ENCODE measurements at places on chromosomes 11 and 22.

- DNase-seq: no peak
Observed at GRCh38 chr11:1389932-1390568, at the start of gene BRSK2. TSS of gene BRSK2 (plus strand) at chr11:1389934. CDS start at chr11:1390285, 351 bp downstream.

DNA sequence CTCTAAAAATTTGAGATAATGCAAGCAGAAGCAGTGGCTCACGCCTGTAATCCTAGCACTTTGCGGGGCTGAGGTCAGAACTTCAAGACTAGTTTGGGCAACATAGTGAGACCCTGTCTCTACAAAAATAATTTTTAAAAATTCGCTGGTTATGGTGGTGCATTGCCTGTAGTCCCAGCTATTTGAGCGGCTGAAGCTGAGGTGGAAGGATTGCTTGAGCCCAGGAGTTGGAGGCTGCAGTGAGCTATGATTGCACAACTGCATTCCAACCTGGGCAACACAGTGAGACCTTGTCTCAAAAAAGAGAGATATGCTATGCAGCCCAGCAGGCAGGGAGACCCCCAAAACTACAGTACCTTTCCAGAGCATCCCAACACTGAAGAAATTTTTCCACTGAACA lies 2.3 kb downstream of the CTSC start:
- no peak for DNase-seq

- DNase-seq: no peak
Observed at GRCh38 chr11:7977232-7977917, 9.8 kb upstream of the EIF3F start.

- no peak for DNase-seq
Observed at GRCh38 chr11:69017951-69018350, 4.9 kb upstream of the MRGPRF start.

- DNase-seq: no peak
Observed at GRCh38 chr11:36450110-36450572, 59.9 kb downstream of the TRAF6 start.

- DNase-seq: no peak
Observed at GRCh38 chr11:122979815-122980595, 1.6 kb downstream of the BSX start.

DNA sequence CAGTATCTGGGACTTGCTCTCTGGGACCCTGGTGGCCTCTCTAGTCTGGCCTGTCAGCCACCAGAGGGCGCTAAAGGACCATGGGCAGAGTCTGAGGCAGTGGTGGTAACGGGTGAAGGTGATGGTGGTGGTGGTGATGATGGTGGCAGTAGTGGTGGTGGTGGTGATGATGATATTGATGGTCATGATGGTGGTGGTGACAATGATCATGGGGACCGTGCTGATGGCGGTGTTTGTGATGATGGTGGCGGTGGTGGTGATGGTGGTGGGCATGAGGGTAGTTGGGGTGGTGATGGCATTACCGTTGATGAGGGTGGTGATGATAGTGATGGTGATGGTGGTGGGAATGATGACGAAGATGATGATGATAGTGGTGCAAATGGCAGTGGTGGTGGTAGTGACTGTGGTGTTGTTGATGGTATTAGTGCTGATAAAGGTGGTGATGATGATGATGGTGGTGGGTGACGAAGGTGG lies 16.0 kb downstream of the TRPM5 start:
- peak; percentile 50 for DNase-seq

- no peak for DNase-seq
Observed at GRCh38 chr22:33056690-33057089, 1.5 kb downstream of the SYN3 start.

- DNase-seq: no peak
Observed at GRCh38 chr11:119085437-119085847, 761 bp downstream of the HMBS start.

GRCh38 chr11:93491973-93492372 lies 51.2 kb downstream of the SMCO4 start:
- no peak for DNase-seq

DNA sequence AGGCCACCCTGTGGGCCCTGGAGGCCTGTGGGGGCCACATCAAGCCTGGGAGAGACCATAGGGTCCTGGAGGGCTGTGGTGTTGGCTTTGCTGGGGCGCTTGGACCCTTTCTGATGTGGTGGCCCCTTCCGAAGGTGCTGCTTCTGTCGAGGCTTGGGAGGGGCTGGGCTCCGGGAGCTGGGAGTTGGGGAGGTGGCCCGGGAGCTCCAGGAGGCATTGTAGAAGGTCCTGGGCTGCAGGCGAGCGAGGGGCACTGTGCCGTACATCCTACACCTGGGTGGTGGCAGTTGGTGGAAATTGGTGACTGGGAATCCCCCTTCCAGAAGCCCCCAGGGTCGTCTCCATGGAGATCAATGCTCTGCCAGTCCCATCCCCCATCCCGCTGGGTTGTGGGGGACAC lies 2.6 kb downstream of the PLA2G3 start:
- DNase-seq: no peak

DNA sequence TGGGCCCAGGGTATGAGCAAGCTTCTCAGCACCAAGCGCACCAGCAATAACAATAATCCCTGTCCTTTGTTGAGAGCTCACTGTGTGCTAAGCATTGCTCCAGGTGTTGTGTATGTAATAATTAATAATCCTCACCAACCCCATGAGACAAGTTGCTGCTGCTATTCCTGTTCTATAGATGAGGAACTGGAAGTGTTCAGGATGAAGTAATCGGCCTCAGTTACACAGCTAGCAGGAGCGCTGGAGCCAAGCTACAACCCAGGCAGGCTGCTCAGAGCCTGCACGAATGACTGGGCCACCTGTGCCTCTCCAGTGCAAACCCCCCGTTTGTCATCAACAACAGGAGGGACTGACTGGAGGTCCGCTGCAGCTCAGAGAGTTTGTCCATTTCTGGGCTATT lies 35.2 kb upstream of the CECR2 start:
- no peak for DNase-seq

GRCh38 chr22:40951795-40952605 lies 822 bp downstream of the RBX1 start:
- no peak for DNase-seq

- DNase-seq: no peak
Observed at GRCh38 chr22:43535741-43536140, 123.9 kb downstream of the MPPED1 start.

- DNase-seq: no peak
Observed at GRCh38 chr11:122721964-122722266, 66.4 kb downstream of the UBASH3B start.

- DNase-seq: no peak
Observed at GRCh38 chr11:63873311-63873710, 34.4 kb downstream of the MARK2 start.

GRCh38 chr11:47552056-47552565 lies 821 bp downstream of the CELF1 start:
- no peak for DNase-seq

DNA sequence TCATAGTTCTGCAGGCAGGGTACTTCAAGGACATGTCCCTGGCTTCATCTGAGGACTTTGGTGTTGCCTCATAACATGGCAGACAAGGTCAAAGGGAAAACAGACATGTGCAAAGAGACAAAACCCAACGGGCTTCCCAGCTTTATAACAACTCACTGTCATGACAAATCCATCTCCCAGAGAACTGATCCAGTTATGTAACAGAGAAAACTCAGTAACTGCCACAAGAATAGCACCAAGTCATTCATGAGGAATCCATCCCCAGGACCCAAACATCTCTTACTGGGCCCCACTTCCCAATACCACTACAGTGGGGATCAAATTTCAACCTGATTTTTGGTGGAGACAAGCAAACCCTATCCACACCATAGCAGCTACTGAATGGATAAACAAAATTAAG lies 13.0 kb downstream of the OR52N4 start:
- no peak for DNase-seq

GRCh38 chr22:40510631-40511364 lies 125.7 kb downstream of the MRTFA start:
- DNase-seq: no peak

GRCh38 chr22:46233231-46233630 lies 16.9 kb downstream of the CDPF1 start:
- peak; percentile 64 for DNase-seq

GRCh38 chr11:1714908-1715885 lies 18.2 kb downstream of the KRTAP5-6 start:
- DNase-seq: no peak

DNA sequence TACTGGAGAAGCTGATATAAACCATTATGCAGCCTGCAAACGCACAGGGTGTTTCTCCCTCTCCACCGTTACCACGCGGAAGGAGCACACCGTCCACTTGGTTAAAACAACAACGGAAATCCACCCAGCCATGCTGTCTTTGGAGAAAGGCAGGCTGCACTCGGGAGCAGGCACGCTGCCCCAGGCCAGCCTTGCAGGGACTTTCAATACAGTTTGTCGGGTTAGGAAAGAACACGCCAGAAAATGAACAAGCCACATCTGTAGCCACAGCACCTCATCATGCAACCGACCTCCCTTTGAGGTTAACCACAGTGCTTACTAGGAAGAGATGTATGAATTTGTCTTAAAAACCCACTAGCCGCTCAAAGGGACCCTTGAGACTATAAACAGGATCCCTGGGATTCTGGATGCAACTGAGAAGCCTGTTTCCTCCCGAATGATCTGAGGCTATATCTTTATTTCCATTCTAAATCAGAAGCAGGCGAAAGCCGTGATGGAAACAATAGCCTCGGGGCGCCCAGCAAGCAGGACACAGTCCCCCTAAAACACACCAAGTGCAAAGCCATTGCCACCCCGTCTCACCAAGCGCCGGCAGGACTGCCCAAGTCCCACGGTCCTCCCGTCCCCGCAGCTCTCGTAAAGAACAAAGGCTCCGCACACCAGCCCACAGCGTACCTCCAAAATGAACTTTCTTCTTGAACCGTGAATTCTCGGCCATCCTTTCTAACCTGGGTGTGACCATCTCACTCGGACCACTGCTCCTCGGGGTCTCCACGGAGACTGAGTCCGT lies 318.9 kb downstream of the CTTN start:
- no peak for DNase-seq

DNA sequence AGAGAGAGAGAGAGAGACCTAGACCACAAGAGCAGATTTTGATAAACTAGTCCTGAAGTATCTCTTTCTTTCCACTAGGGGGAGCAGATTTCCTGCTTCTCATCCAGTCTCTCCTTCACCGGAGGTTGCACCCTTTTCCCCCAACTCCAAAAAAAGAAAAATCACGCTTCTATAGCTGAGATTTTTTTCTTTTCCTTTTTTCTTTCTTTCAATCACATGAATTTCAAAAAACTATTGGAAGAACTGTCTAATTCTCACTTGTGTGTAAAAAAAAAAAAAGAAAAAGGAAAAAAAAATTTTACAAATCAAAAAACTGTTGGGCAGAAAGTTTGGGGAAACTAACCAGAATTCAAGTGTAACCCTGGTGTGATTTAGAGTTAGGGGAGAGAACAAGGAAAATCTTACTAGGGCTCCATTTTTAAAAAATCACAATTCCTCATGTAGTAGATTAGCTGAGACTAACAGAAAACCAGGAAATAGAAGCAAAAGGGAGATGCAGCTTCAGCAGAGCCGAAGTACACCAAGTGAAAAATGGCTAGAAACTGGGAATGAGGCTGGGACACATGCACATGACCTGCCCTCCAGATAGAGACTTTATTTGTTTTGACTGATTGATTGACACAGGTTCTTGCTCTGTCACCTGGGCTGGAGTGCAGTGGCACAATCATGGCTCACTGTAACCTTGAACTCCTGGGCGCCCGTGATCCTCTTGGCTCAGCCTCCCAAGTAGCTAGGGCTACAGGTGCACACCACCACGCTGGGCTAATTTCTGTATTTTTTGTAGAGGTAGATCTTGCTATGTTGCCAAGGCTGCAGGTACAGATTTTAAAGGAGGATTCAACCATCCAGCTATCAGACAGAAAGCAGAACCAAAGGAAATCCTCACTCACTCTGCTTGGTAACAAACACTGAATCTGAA lies 27.1 kb downstream of the SDHD start:
- no peak for DNase-seq

GRCh38 chr11:91164452-91164822 lies 941.6 kb upstream of the CHORDC1 start:
- DNase-seq: no peak

DNA sequence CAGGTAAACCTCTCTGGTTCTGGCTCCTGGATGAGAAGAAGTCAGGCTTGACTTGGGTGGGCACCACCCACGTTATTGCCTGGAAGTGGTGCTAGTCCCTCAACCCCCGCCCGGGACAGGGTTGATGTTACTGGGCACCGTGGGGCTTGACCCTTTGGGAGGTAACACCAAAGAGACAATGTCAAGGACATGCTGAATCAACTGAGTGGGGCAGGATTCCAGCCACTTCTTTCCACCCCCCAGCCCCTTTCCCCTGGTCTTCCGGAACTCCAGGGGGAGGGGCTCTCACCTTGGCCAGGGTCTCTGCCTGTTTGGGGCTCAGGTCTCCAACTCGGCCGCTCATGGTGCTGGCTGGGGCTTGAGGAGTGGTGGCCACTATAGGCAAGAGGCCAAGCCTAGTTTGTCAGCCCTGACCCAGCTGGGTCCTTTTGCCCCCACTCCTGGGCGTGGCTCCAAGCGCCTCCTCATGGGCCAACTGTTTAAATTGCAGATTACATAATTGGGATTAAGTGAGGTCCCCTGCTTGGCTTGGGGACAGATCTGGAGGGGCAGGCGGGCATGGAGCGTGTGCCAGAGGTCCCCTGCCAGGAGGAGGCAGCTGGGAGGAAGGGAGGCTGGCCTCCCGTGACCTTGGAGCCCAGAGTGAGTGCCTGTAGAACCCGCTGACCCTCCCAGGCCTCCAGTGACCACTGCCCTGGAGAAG lies at the start of gene SEC14L3:
Gene SEC14L3 (minus strand): TSS at position 402 of the 703 bp plus-strand sequence. CDS start 59 bp downstream, at position 343.
- DNase-seq: no peak

DNA sequence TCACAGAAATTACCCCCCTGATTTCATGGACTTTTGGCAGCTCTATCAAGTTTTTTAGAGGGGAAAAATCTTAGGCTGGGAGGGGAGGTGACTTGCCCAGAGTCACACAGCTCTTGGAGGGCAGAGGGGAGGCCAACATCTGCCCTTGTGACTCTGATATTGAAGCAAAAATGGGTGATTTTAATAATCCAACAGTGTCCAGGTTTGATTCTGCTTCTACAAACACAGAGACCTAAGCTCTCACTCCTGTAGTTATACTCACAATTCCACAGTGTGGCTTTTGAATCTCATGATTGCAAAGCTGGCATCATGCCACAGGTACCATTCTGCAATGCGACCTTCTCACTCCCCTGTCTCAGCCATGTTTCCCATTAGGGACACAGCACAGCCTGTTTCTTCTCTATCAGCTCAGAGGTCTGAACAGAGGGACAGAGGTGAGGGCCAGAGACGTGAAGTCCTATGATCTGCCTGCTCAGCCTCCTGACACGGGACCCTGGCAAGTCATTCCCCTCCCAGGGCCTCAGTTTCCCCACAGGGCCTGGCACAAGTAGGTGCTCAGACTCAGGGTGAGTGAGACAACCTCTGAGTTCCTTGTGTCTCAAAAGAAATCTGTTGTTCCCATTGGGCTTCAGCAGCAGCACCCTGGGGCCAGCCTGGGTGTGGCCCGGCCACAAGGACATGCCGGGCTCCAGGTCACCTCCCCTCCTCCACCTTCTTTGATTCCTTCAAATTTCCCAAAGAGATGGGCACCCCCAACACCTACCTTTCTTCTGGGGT lies 766 bp downstream of the APOL2 start:
- DNase-seq: no peak
